ENCODE measurements at places on chromosomes 4 and X. TPM values are rescaled to one million over a fixed set of nuclear protein-coding genes. Genes with fewer than 3 reads are reported as not detected.

- no peak for DNase-seq
Observed at GRCh38 chr4:99615170-99615820, 40.7 kb downstream of the MTTP start.

GRCh38 chr4:162456106-162456505 lies 292.3 kb upstream of the FSTL5 start:
- no peak for DNase-seq

GRCh38 chrX:18797141-18797540 lies 89.7 kb downstream of the PPEF1 start:
- DNase-seq: no peak

TMPRSS11F gene
- total RNA-seq: not detected

DNA sequence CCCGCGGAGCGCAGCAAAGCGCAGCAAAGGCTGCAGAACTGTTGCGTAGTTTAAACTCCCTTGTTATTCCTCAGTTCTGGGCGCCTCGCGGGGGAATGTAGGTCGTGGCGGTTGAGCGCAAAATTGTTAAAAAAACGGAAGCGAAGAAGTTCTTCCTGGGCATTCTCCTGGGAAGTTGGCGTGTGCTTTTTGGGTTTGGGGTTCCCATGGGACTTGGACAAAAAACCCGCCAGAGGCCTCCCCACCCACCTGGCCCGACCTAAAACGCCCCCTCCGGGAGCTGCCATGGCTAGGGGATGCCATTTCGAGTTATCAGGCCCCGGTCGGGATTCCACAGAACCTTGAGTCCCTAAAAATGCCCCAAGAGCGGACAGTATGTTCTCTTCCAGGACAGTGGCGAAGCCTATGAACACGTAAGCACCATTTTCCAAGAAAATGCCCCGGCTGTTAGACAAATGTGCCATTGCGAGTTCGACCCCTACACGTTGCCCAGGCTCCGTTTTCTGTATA lies 8.9 kb downstream of the ZIC3 start:
- DNase-seq: no peak

TMEM150C gene
- 8.8 TPM for total RNA-seq

- no peak for DNase-seq
Observed at GRCh38 chr4:76809594-76810305, 88.2 kb downstream of the SOWAHB start.

HELT gene
- total RNA-seq: not detected

- DNase-seq: no peak
Observed at GRCh38 chrX:119290476-119290875, 54.4 kb downstream of the PGRMC1 start.

GRCh38 chrX:74408304-74408703 lies 13.0 kb upstream of the SLC16A2 start:
- DNase-seq: no peak

- DNase-seq: peak; percentile 22
Observed at GRCh38 chr4:109803924-109804571, 2.2 kb upstream of the CFI start.

GRCh38 chr4:166318810-166319525 lies 445.9 kb downstream of the TLL1 start:
- no peak for DNase-seq

DNA sequence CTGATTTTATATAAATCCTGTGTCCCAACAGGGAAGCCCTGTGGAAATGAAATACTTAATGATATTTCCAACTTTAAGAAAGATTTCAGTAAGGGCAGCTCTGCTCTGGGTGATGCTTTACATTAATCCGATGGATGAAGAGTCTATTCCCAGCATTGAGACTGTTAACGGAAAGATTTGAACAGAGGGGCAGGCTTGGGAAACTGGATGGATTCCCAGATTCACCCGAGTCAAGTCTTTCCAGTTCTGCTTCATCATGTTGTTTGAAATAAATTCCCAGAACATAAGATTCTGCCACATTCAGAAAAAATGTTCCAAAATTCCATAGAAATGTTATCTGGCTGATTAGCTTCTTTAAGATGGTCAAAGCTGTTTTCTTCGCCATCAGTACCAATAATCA lies 246.0 kb downstream of the FBXW7 start:
- no peak for DNase-seq

RHOH gene
- 7.9 TPM for total RNA-seq
